ENCODE measurements at places on chromosomes 16 and 17. TPM values are rescaled to one million over a fixed set of nuclear protein-coding genes. Genes with fewer than 3 reads are reported as not detected.

DNA sequence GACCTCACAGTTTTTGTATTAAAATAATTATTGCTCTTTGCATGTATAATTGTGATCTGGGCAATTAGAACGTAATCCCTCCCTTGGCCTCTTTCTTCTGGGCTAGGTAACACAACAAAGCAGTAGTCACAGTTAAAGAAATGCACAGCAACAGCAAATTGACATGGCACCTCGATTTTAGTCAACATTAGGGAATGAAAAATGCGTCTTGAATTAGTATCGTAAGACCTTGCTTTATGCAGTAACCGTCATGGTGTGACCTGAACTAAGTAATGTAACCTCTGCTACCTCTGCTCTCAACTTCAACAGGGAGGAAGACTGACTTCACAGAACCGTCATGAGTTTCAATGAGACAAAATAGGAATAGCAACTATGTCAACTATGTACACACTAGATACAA lies 265.4 kb upstream of the MAF start:
- H3K4me1 ChIP-seq, result no peaks in the 10 kb centered on the region
- no peak for DNase-seq
- H3K36me3 ChIP-seq, result no peaks in the 10 kb centered on the region
- H3K27ac ChIP-seq, result no peak overlapping the region
- peaks cover 2% of the 10 kb centered on the region for H3K27me3 ChIP-seq

DNA sequence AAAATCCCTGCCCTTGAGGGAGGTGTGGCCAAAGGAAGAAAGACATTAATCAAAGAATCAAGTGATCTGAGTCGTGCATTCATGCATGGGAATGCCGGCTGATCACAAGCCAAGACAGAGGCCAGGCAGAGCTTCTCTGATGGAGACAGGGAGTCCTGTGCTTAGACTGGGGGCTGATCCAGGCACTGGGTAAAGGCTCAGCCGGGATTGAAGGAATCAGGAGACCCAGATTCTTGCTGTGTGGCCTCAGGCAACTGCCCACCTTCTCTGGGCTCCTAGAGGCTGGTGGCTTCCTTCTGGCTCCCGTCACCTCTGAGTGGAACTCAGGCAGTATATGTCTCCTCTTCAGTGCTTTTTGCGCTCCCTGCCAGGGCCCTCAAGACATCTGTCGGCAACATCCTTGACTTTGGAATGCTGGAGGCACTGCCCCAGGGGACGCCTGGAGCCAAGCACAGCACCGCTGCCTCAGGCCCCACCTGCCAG lies 17.7 kb downstream of the RAI1 start:
- peaks cover 32% of the 10 kb centered on the region for H3K4me1 ChIP-seq
- H3K36me3 ChIP-seq, result no peaks in the 10 kb centered on the region
- no peaks in the 10 kb centered on the region for H3K27me3 ChIP-seq
- H3K27ac ChIP-seq, result no peak overlapping the region

The MPO gene
- total RNA-seq, result not detected

DNA sequence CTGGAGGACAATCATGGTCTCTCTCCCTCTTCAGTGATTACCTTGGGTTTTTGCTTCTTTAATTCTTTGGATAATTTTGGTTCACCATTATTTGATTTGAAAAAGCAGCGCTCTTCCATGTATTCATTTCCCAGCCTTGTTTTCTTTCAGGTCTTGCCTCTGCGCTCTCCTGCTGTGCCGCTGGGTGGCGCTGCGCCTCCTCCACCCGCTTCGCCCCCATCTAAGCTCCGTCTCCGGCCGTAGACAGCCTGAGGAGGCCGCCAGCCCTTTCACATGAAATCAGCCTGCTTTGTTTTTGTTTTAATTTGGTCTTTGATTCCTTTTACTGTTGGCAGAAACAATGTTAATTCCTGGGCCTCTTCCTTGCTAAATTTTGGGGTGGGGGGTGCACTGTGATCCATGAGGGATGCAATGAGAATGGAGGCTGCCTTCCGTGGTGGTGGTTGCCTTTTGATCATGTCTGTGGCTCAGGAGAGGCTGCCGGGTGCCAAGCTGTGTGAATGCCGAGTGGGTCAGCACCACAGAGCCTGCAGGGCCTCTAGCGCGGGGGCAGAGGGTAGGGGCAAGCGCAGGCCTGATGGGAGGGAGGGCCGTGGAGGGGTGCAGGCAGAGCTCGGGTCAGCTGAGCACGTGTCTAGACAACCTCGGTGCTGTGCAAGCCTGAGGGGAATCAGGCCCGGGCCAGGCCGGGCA lies 64.1 kb downstream of the PLD6 start:
- no peaks in the 10 kb centered on the region for H3K27me3 ChIP-seq
- DNase-seq, result peak; percentile 63
- H3K36me3 ChIP-seq, result peaks cover 14% of the 10 kb centered on the region
- H3K4me3 ChIP-seq, result no peak overlapping the region
- H3K27ac ChIP-seq, result no peak overlapping the region

- H3K27me3 ChIP-seq, result no peaks in the 10 kb centered on the region
- no peaks in the 10 kb centered on the region for H3K36me3 ChIP-seq
- H3K4me3 ChIP-seq, result no peak overlapping the region
- no peaks in the 10 kb centered on the region for H3K4me1 ChIP-seq
- no peak for DNase-seq
Observed at GRCh38 chr17:4449736-4450135, 16.0 kb downstream of the SPNS3 start.

The ADAMTS18 gene
- total RNA-seq, result not detected

The NEUROD2 gene
- total RNA-seq, result not detected

GRCh38 chr16:57643147-57643874 lies 14.9 kb downstream of the ADGRG1 start:
- no peak for DNase-seq
- no peak overlapping the region for H3K27ac ChIP-seq
- no peaks in the 10 kb centered on the region for H3K27me3 ChIP-seq
- peaks cover 9% of the 10 kb centered on the region for H3K4me1 ChIP-seq
- H3K36me3 ChIP-seq, result no peaks in the 10 kb centered on the region
- H3K4me3 ChIP-seq, result no peak overlapping the region

The GPRC5B gene
- total RNA-seq, result 0.22 TPM
